Activated naive CD4-positive, alpha-beta T cell (primary cell): ENCODE measurements at places on chromosomes 16 and 17.

- no peak for DNase-seq
These were observed 103.7 kb downstream of the USP22 start for GRCh38 chr17:20938988-20939615.

- no peak for DNase-seq
These were observed 805.3 kb upstream of the SOX9 start for GRCh38 chr17:71315568-71315967.

- no peak for DNase-seq
These were observed 154.4 kb downstream of the ABCA8 start for GRCh38 chr17:68800751-68801150.

- no peak for DNase-seq
These were observed 51.4 kb upstream of the ARHGAP44 start for GRCh38 chr17:12737740-12738469.

DNA sequence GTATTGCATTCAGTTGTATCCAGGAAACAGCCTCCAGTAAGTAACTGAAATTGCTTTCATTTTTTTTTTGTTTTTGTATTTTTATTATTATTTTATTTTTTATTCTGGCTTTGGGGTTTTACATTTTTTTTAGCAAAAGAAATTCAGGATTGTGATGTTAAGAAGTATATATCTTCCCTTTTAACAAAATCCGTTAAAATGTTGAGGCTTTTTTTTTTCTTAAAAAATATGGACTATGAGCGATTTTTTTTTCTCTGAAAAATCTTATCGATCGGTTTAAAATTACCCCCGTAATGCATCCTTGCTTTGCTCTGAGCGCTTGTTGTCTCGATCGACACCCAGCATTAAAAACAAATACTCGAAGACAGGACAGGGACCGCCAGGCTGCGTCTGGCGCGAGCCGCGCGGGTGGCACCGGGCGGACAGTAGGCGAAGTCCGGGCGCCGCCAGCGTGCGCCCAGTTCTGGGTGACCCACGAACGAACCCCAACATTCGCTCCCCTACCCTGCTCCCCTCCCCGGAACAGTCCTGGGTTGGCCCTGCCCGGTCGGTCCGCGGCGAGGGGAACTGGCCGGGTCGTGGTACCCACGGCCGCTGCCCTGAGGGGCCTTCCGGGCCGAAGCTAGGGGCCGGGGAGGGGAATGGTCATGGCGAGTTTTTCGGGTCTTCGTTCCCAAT lies 482 bp downstream of the BAHCC1 start:
- no peak for DNase-seq
